ENCODE measurements at places on chromosomes 13 and 19. TPM values are rescaled to one million over a fixed set of nuclear protein-coding genes. Genes with fewer than 3 reads are reported as not detected.

Gene OR1I1
- not detected for total RNA-seq

Gene ZNF793
- 7.5 TPM for total RNA-seq

Gene KLHL1
- not detected for total RNA-seq

Gene SIGLECL1
- total RNA-seq: not detected

Gene KCNN4
- total RNA-seq: 85.2 TPM

Gene SIGLEC5
- 1.2 TPM for total RNA-seq

Gene ANGPTL4
- 0.22 TPM for total RNA-seq

Gene LSR
- 62.4 TPM for total RNA-seq

Gene ZNF177
- total RNA-seq: 1.2 TPM

All from placental epithelial cell (primary cell).